Inflammatory macrophage (primary cell): ENCODE measurements at places on chromosomes 16 and 17.

GRCh38 chr17:17793378-17794214, 43.2 kb downstream of the SREBF1 start:
- no peak for DNase-seq

DNA sequence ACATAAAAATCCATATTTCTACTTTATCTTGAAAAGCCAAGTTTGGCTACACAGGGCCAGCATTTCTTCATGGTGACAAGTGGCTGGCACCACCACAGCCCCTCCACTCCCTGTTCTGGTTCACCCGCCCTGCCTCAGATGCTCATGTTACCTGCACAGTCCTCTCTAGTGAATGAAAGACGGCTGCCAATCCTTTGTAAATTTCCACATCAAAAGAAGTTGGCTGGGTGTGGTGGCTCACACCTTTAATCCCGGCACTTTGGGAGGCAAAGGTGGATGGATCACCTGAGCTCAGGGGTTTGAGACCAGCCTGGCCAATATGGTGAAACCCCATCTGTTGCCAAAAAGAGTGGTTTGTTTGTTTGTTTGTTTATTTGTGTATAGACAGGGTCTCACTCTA, 19.9 kb upstream of the CORO1A start:
- no peak for DNase-seq

GRCh38 chr16:2950353-2950724, 13.7 kb upstream of the KREMEN2 start:
- DNase-seq = no peak

- DNase-seq = no peak
Observed at GRCh38 chr17:27989046-27989445, 53.4 kb upstream of the NLK start.

- DNase-seq = no peak
Observed at GRCh38 chr17:10328971-10329923, 43.6 kb downstream of the MYH13 start.

DNA sequence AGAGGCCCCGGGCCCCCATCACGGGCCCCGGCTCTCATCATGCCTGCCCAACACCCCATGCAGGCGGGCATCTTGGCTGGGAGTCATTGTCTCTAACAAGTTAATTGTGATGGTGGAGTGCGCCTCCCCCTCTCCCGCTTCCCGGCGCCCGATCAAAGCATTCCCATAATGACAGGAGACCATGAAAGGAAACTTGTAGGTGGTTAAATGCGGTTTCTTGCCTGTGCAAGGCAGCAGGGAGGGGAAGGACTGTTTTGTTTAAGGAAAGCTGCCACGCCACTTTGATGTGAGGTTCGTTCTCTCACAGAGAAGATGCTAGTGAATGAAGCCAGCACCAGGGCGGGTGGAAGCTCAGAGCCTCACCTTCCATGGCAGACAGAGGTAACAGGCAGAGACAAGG, 45.4 kb downstream of the C16orf78 start:
- DNase-seq = no peak

- DNase-seq = no peak
Observed at GRCh38 chr17:81417879-81418709, 22.8 kb downstream of the BAHCC1 start.

DNA sequence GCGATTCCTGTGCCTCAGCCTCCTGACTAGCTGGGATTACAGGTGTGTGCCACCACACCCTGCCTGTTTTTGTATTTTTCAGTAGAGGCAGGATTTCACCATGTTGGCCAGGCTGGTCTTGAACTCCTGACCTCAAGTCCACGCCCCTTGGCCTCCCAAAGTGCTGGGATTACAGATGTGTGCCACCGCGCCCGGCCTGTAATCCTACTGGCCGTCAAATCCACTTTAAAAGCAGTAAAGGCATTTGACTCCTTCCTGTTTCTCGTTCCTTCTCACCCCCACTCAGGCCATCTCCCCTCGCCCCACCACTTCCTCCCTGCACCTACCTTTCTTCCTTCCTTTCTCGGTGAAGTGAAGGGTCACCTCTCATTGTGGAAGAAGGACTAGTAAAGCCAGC, 69.4 kb upstream of the CREBBP start:
- DNase-seq = no peak

GRCh38 chr16:73781297-73781696, 515.3 kb upstream of the PSMD7 start:
- DNase-seq = no peak

DNA sequence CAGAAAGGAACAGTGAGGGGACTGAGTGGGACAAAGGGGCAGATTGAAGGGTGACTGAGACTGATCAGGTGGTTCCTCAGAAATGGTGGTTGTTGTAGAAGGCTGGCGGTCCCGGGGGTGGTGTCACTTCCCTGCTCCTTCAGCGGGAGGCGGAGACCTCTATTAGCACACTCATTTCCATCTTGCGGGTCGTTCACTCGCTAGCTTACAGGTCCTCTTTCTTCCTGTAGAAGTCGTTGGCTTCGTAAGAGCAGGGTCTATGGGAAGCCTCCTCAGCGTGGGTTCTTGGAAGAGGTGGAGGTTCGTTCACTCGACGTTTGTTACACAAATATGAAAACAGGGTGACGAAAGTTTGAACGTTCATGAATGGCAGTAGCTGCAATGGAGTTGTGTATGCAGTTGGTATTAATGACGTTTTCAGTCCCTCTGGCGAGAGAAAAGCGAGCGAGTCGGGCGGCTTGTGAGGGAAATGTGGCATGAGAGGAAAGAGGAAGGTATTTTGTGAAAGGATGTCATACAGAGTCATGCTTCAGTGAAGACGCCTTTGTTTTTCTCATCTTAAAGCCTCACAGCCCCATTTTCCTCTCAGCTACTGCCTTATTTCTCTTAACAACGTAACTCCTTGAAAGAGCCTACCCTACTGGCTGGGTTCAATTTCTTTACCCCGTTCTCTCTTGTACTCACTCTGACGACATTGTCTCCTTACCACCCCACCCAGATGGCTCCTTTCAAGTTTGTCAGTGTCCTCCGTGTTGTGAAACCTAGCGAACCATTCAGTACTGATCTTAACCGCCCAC, 667 bp downstream of the EFCAB13 start:
- peak; percentile 62 for DNase-seq

GRCh38 chr16:19680881-19681340, 37.1 kb downstream of the KNOP1 start:
- DNase-seq = no peak

GRCh38 chr16:13171313-13171712, 269.9 kb downstream of the SHISA9 start:
- DNase-seq = no peak

- DNase-seq = no peak
Observed at GRCh38 chr17:9817086-9817485, 4.8 kb downstream of the GSG1L2 start.

GRCh38 chr16:16016388-16016964, 67.1 kb downstream of the ABCC1 start:
- DNase-seq = no peak
